BJ (cell line): ENCODE measurements at places on chromosomes 6 and 20.

DNA sequence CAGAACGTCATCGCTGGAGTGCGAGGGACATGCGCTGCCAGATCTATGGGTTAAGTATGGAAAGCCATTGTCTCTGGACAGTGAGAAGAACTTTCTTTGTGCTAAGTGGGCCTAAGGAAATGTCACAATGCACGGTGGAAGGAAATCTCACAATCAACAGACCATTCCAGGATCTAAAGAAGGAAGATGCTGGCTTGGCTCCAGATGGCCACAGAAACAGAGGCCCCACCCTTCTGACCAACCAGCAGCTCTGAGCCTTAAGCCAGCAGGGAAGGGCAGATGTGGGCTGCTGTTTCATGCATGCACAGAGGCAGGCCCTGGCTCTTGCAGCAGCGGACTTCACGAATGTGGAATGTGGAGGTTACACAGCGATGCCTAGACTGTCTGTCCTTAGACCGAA lies 156.3 kb downstream of the SOBP start:
- no peak for DNase-seq

GRCh38 chr20:63794614-63795013 lies 36.5 kb downstream of the ZBTB46 start:
- no peak for DNase-seq

DNA sequence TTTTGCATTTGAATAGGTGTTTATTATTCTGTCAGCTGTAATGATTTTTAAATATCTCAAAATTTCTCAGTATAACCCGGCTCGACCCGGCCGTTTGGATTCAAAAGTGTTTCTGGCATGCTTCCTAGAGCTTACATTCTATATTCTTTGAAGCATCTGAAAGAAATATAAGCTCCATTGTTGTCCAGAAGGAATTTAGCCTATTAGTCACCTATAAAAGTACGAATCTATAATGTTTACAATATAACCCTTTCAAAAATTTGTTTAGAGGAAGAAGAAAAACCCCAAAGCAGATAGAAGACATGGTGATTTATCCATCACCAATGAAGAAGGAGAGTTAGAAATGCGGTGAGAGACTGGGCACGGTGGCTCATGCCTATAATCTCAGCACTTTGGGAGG lies 22.3 kb upstream of the HECA start:
- no peak for DNase-seq

GRCh38 chr20:571754-572441 lies 28.3 kb upstream of the CSNK2A1 start:
- DNase-seq: no peak

DNA sequence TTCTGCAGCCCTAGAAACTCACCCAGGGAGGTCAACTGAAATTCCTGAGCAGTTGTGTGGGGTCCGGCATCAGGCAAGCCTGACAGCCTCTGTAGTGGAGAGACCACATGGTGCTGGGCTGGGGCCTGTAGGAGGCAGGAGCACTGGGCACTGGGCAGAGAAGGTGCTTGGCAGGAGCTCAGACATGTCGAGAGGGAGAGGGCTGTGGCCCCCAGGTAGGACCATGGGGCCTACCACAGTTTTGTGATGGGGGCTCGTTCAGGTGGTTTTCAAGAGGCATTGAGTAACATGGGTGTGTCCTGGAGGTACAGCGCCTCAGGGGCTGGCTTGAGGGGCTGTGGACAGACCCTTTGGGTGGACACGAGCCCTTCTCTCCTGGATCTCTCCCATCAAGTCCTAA lies 15.9 kb downstream of the SLC22A23 start:
- no peak for DNase-seq

GRCh38 chr6:133834472-133835170 lies 54.3 kb upstream of the TCF21 start:
- no peak for DNase-seq

- no peak for DNase-seq
Measured at GRCh38 chr6:11625302-11625701, 87.8 kb downstream of the TMEM170B start.

GRCh38 chr6:150349546-150349945 lies 19.3 kb upstream of the IYD start:
- no peak for DNase-seq

DNA sequence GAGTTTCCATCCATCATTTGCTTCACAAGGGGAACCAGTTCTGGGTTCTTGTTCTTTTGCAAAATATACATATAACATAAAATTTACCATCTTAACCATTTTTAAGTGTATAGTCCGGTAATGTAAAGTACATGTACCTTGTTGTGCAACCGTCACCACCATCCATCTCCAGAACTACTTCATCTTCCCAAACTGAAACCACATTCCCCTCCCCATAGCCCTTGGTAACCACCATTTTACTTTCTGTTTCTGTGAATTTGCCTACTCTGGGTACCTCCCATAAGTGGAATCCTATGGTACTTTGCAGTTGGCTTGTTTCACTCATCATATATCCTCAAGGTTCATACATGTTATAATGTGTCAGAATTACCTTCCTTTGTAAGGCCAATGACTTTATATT lies 70.3 kb upstream of the DSP start:
- DNase-seq: no peak

DNA sequence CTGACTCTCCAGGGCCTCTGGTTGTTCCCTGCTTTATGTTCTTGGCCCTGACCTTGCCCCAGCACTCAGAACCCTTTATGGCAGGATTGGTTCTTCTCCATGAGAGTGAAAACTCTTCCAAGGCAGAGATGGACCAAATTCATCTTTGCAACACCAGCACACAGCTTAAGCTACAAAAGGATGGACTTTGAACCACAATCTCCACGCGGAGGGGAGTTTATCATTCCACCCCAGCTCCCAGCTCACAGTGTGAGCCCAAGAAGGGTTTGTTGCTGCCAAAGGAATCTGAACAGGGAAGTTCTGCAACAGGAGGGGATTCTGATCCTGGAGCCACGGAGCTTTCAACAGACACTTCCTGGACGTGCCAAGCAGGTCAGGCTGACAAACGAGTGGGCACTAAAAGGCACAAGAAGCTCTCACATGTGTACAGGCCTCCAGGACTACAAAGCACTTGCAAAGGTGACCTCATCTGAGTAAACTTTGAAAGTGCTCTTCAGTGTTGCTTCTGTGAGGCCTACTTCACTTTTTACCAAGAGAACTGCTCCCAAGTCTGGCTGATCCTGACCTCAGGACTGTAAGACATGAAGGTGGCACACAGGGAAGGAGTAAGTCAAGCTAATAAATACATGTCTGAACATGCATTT lies 8.9 kb downstream of the FITM2 start:
- DNase-seq: no peak

GRCh38 chr6:140269591-140270165 lies 895.2 kb upstream of the CITED2 start:
- no peak for DNase-seq

DNA sequence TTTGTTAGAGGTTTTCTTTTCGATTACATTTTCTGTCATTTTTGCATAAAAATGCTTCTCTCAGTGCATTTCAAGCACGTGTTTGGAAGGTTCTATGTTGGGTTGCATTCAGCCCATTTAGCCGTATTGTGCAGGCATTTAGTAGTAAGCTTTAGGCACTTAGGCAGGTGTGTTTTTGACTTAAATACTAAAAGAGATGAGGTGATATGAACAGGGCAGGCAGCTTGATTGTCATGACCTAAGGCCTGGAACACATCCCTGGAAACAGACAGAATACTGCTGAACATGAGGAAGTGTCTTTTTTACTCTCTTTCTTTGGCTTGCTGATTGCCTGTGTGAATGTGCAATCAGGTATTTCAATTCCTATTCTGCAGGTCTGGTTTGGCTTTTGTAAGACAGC lies 610.5 kb upstream of the MAN1A1 start:
- no peak for DNase-seq

DNA sequence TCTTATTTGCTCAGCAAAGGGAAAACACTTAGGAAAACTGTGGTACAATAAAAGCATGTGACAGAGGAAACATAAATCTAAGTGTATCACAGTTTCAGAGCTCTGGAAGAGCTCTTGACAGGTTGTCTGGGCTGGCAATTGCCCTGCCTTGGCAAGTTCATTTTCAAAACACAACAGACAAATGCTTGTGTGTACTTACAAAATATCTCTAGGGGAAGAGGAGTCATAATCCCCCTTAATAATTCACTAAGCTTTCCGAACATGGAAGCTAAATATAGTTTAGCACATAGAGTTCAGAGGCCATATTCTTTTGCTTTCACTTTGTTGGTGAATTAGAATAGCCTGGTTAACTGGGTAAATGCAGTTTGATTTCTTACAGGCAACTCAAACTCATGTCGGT lies 211.6 kb upstream of the THEMIS start:
- no peak for DNase-seq

DNA sequence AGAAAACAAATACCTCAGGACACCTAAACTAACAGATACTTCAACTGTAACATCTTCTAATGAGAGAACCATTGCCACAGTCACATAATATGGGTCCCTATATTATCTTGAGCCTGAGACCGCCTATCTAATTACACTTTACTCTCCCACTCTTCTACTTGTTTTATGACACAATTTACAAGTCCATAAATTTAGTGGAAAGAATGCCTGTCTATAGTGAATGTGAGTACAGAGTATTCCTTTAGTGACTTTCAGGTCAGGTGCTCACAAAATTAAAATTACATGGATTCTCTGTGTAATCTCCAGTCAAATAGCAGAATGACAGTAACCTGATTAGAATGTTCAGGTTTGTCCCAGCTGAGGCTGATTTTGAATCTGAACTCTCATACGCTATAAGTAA lies 624.1 kb downstream of the PKHD1 start:
- DNase-seq: no peak

GRCh38 chr6:127971945-127972391 lies 71.1 kb upstream of the THEMIS start:
- peak; percentile 67 for DNase-seq

DNA sequence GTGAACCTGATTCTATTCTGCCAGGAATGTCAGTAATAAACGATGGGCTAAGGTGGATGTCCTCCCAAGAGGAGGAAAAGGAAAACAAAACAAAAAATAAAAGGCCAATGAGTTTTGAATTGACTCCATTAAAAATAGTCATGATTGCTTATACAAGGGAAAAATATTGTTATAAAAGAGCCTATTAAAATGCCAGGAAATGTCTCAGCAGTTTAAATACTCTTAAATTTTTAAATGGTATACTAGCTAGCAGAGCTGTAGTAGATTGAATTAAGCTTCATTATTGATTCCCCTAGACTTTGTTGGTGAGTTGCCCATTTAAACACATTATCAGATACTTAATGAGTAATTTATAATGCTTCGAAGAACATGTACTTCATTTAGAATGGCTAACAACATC lies 990.9 kb upstream of the GJE1 start:
- no peak for DNase-seq

DNA sequence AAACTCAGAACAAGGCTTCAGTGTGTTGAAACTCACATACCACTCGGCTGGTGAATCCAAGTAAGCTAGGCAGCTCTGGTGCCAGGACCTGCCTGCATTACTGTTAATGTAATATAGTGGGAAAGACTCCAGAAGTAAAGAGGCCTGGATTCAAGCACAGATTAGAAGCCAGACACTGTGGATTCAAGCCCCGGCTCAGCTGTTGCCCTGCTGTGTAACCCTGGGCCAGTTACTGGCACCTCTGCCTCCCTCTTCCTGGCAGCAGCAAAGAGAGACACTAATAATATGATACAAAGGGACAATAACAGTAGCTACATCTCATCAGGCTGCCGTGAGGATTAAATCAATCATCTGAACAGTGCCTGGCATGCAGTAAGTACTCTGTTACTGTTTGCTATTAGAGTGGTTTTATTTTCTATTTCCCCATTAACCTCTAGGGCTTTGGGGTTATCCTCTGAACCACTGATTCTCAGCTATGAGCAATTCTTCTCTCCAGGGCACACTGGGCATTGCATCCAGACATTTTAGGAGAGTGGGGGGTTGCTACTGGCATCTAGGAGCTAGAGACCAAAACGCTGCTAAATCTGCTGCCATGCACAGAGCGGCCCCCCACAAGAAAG lies 92.9 kb downstream of the ZMYND8 start:
- DNase-seq: no peak

GRCh38 chr20:22921595-22922421 lies 113.3 kb upstream of the SSTR4 start:
- DNase-seq: peak; percentile 20

DNA sequence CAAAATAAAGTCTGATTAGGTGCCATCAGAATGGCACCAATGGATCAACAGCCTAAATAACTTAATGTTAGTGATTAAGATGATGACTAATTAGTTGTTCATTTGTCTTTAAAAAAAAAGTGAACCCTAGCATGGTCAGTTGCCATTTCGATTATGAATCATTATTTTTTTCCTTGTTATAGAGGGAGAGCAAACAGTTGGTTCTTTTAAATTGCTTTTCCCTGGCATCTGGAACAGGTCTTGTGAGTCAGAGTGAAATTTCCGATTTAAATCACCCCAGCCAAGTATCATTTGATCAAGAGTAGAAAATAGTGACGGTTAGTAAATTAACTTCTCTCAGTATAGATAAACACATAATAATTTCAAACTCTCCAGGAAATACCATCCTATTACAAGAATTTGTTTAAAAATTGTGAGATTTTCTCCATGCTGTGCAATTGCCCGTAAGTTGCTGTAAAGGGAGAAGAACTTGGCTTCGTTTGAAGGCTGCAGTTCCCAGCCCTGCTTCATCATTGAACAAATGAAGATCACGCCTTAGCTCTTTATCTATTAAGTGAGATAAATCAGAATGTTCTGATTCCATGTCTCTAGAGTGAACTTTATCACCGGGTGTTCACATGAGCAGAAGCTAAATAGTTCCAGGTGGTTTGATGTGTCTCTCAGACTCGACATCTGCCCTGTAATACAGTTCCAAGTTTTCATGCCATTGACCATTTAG lies 741.3 kb downstream of the DOK5 start:
- DNase-seq: no peak

GRCh38 chr6:111201764-111202163 lies 114.5 kb downstream of the SLC16A10 start:
- DNase-seq: no peak

- DNase-seq: no peak
Measured at GRCh38 chr6:10268611-10269310, 146.1 kb downstream of the TFAP2A start.

- no peak for DNase-seq
Measured at GRCh38 chr6:21752054-21752811, 158.7 kb downstream of the SOX4 start.

- no peak for DNase-seq
Measured at GRCh38 chr6:2497922-2498623, 252.6 kb downstream of the MYLK4 start.

DNA sequence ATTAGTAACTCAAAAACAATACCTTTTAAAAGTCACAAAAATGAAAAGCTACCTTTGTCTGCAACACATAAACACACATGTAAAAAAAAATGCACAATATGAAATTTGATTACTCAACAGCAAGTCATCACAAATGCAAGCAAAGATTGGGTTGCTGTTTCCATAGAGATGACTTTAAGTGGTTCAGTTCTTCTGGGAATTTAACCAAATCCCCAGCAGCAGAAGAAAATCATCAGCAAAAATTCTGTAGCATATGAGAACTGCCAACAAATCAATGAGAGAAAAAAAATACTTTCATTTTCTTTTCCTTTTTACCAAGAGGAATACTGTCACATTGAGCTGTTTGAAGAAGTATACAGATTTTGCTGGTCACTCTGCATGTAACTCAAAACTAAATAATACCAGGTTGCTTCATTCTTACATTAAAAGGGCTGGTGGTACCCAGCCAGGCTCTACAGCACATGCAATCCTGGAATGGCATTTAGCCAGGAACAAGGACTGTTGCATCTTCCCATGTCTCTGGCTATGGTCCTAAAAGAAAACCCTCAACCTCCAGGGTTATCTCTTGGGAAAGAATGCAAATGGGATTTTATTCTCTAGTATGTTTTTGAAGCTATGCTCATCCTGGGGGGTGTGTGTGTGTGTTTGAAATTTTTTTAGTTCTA lies 158.3 kb downstream of the OPRM1 start:
- DNase-seq: peak; percentile 9

GRCh38 chr6:16139556-16139955 lies 10.7 kb downstream of the MYLIP start:
- DNase-seq: no peak

- no peak for DNase-seq
Measured at GRCh38 chr6:64221776-64222175, 586.2 kb downstream of the PHF3 start.
